RCC 7860 (cell line): ENCODE measurements at places on chromosomes 5 and 9.

DNA sequence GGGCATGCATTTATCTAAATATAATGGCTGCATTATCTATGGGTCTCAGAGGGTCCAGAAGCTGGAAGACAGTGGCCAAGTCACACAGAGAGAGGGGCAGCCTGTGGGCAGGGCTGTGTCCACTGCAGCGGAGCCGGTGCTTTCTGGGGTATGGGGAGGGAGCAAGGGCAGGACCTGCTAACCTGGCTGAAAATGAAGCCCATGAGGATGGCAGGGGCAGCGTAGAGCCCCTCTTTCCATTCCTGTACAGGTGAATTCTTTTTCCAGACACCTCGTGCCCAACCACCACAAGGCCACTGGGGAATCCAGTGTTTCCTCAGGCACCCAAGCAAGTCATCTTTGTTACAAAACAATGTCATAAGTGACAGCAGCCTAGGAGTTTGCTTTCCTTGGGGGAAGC, 305.9 kb upstream of the IRX4 start:
- DNase-seq, result no peak

- DNase-seq, result no peak
Observed at GRCh38 chr5:40260361-40260760, 419.4 kb upstream of the PTGER4 start.

DNA sequence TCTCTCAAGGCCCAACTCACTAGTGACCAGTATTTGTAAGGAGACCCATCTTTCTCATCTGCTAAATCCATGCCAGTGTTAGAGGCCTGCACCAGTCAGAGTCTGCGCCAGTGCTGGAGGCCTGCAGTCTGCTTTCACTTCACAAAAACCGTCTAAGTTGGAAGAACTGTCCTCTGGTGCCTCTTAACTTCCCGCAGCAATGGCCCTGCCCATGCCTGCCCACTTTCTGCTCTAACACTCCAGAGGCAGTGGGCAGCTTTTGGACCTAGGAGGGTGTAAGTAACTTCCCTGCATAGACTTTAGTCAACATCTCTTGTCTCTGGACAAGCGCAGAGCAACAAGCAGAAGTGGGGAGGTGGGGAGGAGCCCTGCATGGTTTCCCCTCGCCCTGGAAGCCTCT, 152.9 kb downstream of the AUH start:
- DNase-seq, result no peak

GRCh38 chr5:107652839-107653607, 17.7 kb downstream of the EFNA5 start:
- DNase-seq, result no peak

- DNase-seq, result no peak
Observed at GRCh38 chr9:73234008-73234360, 82.3 kb downstream of the ANXA1 start.

DNA sequence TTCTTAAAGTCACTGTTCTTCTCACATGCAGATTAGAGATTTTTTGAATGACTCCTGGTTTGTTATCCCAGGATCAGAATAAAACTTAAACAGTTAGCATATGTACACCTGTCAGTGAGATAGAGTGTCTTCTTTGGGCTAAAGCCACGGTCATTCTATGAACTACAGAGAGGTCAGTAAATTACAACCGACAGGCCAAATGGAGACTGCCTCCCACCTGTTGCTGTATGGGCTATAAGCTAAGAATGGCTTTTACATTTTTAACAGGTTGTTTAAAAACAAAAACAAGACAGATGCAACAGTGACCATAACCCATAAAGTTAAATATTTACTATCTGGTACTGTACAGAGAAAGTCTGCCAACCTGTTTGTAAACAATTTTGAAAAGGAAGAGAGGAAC, 125.7 kb downstream of the ELAVL2 start:
- no peak for DNase-seq

DNA sequence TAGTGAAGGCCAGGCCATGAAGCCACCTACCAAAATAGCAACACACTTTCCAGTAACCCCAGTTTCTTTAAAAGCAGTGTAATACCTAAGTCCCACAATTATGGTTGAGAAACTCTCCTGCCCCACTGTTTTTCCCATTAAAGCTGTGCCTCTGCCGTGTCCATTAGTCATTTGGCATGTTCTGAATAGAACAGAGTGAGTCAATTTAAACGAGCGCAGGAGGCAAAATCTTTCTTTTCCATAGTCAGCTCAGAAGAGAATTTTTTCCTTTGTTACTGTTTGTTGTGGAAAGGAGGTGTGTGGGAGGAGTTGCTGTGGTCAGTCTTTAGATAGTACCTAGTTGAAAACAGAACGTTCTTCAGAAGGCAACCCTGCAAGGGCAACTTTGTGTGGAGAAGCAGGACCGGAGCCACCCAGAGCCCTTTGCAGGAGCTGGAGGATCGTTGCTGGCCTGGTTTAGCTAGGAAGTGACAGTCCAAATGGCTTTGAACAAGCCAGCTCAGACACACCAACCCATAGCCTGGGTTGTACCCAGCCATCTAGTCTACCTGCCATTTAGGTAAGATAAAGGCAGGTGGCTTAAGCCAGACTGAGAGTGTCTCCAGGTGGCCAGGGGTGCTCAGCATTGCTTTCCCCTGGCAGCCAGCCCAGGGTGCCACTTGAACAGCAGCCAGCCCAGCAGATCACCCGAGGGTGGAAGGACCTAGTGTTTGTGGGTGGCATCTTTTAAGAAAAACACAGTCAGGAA, 30.4 kb downstream of the GADD45G start:
- DNase-seq, result peak; percentile 38

- DNase-seq, result no peak
Observed at GRCh38 chr9:131394464-131395156, 724 bp downstream of the PRRC2B start.

- DNase-seq, result no peak
Observed at GRCh38 chr9:88075966-88076285, 62.3 kb downstream of the SPATA31C2 start.

DNA sequence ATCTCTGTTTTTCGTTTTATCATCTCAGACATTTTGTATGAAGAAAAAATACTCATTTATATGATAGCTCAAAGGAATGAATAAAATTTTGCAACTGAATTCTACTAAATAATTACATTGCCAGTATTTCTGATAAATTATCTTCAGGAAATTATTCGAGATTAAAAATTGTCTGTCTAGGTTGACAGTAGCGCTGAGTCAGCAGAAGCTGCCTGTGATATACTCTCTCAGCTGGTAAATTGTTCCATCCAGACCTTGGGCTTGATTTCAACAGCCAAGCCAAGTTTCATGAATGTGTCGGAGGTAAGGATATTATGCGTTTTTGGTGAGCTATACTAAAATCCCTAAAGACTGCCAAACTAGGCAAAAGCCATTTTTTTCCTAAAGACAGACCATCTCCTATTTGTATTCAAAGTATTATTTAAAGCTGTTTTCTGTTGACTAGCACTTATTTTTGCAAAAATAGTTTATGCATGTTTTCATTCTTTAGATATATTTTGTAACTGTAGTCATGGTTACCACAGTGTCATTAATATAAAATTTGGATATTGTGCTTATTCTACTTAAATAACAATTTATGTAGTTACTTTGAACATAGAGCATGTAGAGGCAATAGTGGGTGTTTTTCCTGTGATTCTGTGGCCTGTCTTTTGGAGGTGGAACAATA, 17.4 kb downstream of the LECT2 start:
- no peak for DNase-seq

- DNase-seq, result no peak
Observed at GRCh38 chr5:67146574-67146973, 50.0 kb downstream of the CD180 start.

DNA sequence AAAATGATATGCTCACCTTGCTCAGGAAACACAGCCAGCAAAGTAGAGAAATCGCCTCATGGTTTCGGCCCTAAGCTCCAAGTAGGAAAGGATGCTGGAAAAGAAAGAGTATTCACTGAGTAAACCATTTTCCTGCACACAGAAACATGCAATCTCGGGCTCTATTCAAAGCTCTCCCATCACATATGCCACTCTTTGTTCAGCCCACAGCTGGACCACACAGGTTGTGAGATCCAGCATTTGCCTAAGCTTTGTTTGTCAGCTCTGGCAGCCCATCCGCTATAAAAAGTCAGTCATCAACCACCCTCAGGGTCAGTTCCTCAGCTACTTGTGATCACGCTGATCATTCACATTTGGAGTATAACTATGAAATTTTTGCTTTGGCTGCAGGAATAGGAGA, 96.5 kb upstream of the SMARCA2 start:
- DNase-seq, result no peak

- no peak for DNase-seq
Observed at GRCh38 chr5:5887833-5888232, 465.4 kb downstream of the ICE1 start.

DNA sequence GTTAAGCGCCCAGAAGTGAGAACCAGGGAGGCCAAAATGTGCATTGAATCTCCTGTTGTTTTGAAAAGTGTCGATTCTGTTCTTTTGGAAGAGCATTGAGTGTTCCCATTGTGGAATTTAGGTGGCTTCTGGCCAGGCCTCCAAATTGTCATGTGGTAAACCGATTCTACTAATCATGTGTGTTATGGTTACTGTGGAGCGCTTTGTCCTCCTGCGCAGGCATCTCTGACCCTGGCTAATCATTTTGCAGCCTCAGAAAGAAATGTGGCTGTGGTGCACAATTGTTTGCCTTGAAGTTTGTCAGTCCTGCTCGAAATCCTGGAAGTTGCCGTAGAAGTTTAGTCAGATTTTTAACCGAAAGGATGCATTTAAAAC, 121.3 kb downstream of the RASGRF2 start:
- no peak for DNase-seq

DNA sequence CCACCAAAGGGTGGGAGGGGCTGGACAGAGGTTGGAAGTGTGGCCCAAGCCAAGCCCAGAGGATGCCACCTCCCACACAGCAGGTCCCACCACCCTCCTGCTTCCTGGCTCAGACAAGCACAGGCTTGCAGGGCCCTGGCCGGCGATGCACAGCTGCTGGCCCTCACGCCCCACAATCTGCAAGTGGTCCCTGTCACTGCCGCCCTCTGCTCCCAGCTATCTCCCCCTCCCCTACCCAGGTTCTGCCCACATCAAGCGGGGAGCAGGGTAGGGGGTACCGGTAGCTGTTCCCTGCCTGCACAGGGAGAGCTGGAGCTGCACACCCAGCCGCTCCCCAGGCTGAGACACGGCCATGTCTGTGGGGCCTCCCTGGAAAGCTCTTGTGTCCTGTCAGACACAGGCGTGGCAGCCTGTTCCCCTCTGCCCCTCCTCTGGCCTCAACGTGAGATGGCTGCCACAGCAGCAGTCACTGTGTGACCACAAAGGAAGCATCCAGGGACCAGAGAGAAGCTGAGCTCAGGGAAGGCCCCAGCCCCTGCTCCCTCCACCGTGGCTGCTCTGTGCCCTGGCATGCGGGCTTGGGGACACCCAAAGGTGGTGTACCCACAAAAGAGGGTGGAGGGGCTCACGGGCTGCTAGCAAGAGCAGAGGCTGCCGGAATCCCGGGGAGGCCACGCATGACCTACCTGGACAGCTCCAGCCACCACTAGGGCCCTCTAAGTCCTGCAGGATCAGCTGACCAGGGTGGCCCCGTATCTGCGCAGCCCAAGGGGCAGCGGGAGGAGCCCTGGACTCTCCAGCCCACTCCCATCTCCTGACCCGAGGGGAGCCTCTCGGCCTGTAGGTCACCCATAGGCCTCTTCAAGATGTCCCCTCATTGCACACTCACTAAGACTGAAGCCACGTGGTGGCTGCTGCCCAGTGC, 10.9 kb upstream of the ZDHHC11 start:
- no peak for DNase-seq

GRCh38 chr5:30581198-30581935, 612.1 kb upstream of the CDH6 start:
- DNase-seq, result no peak

DNA sequence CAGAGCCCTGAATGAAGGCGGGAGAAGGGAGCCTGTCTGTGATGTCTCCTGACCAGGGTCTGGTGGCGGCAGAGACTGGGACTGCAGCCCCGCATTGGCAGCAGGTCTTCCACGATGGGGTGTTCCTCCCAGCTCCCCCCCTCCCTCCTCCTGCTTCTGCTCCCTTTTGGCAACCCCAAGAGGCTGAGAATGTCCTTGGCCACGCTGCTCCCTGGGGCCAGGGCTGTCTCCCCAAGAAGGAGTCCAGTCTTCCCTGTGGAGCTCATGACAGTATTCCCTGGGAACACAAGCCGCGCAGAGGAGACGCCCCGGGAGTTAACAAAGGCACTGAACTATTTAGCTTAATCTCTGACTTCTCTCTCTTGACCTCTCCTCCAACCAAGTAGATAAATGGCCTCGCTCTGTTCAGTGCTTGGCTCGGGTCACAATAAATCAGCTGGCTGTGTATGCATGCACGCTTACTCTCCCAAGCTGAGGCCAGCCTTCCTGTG, 84.0 kb upstream of the NEURL1B start:
- DNase-seq, result no peak

- no peak for DNase-seq
Observed at GRCh38 chr5:134175921-134176510, 734 bp downstream of the SKP1 start.

DNA sequence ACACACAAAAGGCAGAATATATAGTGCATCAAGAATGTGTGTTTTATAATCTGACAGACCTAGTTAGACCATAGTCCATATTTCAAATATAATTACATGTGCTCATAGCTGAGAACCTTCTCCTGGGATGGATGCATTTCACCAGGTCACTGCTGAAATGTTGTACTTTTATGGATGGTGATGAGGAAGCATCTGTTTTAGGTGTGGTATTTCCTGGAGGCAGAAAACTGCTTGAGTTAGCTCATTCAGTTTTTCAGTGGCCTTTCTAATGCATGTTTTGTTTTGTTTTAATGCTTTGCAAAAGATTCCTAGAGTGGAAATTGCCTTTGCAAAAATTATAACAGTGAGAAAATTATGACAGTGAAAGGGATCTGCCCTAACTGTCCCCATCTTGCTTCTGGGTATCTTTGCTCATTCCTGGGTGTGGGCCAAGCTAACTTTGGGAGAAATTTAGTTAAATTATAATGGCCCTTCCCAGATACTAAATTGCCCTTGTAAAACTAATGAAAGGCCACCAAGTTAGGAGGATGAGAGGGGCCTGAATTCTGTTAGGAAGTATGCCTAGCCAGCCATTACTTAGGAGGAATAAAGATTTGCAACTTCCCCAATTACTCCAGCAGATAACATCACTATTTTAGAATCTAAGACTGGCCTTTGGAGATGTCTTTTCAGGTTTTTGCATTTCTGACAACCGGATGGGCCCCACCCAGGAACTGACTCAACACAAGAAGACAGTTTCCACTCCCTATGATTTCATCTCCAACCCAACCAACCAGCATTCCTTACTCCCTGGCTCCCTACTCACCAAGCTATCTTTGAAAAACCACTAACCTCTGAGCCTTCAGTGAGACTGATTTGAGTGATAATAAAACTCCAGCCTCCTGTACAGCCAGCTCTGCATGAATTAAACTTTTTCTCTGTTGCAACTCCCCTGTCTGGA, 7.0 kb upstream of the IL12B start:
- peak; percentile 54 for DNase-seq
